ENCODE measurements at places on chromosomes 4 and X.

DNA sequence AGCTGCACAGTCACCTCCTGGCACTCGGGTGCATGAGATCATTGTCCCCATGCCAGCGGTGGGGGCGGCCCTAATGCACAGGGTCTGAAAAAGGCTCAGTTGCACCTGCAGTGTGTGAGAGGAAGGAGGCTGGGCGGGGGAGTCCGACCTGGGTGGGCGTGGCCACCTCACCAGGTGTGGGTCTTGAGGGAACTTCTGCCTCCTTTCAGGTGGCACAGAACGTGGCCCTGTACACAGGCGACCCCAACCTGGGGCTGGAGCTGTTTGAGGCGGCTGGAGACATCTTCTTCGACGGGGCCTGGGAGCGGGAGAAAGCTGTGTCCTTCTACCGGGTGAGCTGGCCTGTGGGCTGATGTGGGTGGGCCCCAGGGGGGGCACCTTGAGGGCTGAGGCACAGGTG lies 34.3 kb upstream of the HTRA3 start:
- DNase-seq = no peak

DNA sequence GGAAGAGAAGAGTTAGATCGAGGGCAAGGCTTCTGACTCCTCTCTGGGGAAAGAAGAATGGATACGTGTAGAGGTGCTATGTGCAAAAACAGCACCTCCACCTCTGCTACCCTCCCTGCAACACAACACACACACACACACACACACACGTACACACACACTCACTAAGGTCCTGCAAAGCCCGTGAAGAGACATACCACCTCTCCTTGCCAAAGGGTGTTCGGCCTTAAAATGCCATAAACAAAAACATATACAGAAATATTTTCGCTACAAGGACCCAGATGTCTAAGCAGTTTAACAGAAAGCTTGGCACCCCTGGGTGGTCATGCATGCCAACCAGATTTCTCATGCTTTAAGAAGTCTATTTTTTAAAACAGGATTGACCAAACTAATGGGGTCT lies 1.5 kb downstream of the TIFA start:
- DNase-seq = no peak

- peak; percentile 91 for DNase-seq
Measured at GRCh38 chrX:131792356-131792749, 230.7 kb upstream of the STK26 start.

GRCh38 chrX:133085785-133086184 lies 11.1 kb downstream of the USP26 start:
- DNase-seq = no peak

- no peak for DNase-seq
Measured at GRCh38 chr4:19455850-19456602, 795.7 kb upstream of the SLIT2 start.

GRCh38 chr4:5383191-5383980 lies 325.0 kb downstream of the EVC2 start:
- no peak for DNase-seq

GRCh38 chr4:94302191-94302590 lies 40.4 kb downstream of the HPGDS start:
- no peak for DNase-seq

GRCh38 chr4:7845493-7846128 lies 94.0 kb downstream of the AFAP1 start:
- no peak for DNase-seq

- DNase-seq = no peak
Measured at GRCh38 chr4:98222306-98222705, 38.9 kb upstream of the RAP1GDS1 start.

GRCh38 chrX:9327086-9327746 lies 137.6 kb upstream of the TBL1X start:
- DNase-seq = no peak

Measured in midbrain (tissue), 1 donor.